ENCODE measurements at places on chromosomes 12 and 14.

GRCh38 chr12:103518899-103519298 lies 23.1 kb upstream of the C12orf42 start:
- no peak for DNase-seq

GRCh38 chr12:2633176-2633824 lies 161.5 kb upstream of the FKBP4 start:
- DNase-seq: no peak

DNA sequence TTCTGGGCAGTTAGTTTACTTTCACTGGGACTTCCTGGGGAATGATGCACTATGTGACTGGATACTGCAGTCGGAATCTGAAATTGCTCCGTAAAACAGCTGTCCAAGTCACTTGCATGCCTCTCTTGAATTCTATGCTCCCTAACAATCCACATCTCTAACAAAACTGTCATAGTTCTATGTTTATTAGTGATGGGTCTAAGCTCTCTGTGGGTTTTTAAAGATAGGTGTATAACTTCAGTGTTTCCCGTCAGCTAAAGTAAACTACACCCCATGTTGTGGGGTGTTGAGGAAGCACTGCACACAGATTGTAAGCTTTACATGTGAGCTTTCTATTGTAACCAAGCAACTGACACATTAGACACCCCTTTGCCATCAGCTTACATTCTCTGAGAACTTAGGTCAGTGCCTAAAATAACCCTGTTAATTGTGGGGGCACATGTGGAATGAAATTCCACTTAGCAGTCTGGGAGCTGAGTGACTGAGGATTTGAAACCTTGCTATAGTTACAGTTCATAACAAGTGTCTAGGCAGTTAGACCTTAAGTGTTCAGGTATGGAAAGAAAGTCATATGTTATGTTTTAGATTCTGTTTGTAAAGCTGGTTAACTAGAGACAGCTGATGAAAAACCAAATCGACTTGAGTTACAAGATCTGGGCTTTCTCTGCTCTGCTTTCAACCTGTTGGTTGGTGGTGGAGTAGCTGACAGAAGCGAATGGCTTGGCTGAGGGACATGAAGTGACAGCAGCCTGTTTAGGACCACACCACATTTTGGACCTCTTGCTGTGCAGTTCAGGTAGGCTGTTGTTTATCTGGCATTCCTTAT lies 165.7 kb downstream of the AKAP6 start:
- DNase-seq: no peak

GRCh38 chr14:87869619-87870583 lies 123.1 kb downstream of the GALC start:
- no peak for DNase-seq

- no peak for DNase-seq
Measured at GRCh38 chr12:59023861-59024424, 103.6 kb upstream of the LRIG3 start.

DNA sequence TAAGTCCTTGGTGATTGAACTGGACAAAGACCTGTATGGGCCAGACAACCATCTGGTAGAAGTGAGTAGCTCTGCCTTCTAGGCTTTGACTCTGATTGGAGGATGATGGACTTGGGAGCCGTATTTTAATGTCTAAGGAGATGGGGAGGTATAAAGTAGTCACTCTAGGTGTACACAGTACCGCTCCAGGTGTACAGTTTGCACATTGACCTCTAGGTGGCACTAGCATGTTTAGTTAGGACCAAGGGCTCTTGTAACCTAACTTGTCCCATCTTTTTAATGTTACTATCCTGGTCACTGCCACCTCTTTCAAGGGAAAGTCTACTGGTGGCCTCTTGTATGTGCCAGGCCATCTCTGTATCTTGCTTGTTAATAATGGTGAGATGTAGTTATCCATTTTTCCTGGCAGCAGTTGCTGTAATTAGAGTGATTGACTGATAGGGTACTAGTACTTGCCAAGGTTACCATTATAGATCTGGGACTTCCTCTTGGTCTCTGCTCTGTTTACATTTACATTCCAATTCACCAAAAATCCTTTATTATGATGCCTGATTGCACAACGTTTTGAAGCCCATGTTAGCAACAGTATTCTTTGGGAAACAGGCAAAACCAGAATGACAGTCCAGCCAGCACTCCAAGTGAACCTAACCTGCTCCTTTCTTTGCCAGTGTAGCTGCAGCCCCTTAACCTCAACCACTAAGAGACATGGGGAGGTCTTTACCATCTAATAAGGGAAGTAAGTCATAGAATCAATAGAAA lies 3.6 kb downstream of the SMARCD1 start:
- peak; percentile 68 for DNase-seq

GRCh38 chr12:50732591-50732990 lies 31.3 kb upstream of the ATF1 start:
- no peak for DNase-seq

- DNase-seq: peak; percentile 81
Measured at GRCh38 chr12:122023339-122024131, 1.9 kb downstream of the BCL7A start.

DNA sequence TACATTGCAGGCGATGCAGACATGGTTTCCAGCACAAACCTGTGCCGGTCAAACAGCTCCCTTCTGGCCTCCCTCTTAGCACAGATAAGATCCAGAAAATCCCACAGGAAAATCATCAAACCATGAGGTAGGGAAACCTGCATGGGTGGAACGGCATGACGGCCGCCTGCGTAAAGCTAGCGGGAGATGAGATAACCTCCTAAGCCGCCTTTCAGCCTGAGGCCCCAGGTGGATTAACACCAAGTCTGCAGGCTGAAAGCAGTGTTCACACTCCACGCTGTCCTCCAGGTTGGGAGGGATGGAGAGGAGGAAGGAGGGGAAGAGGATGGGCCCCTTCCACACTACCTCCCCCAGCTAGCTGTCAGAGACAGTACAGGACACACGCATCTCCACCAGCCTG lies 63.8 kb downstream of the TSPAN11 start:
- DNase-seq: peak; percentile 7

DNA sequence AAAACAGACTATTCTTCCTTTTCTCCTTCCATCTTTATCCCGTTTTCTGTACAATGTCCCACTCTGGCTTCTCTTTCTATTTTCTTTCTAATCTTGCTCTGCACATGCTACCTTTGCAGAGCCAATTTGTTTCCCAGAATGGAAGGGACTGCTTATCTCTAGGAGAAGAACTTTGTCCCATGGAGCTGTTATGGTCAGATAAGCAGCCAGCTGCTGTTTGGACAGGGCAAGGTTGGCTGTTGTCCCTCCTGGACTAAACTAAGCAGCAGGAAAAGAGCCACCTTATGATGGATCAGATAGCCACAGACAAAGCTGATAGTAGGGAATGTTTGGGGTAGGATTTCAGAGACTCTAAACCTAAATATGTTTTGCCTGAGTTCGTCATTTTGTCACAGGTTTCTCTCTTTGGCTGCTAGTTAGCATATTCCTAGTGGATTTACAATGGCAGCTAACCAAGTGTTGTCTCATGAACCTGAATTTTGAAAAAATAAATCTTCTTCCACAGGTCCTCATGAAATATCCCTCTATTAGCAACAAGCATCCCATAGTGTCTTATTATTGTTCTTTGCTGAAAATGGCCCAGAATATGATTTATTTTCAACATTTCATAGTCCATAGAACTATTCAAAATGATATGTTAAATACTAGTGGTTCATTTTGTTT lies 262.8 kb downstream of the SLC16A7 start:
- no peak for DNase-seq

GRCh38 chr14:24943024-24943423 lies 106.9 kb downstream of the STXBP6 start:
- DNase-seq: peak; percentile 52

DNA sequence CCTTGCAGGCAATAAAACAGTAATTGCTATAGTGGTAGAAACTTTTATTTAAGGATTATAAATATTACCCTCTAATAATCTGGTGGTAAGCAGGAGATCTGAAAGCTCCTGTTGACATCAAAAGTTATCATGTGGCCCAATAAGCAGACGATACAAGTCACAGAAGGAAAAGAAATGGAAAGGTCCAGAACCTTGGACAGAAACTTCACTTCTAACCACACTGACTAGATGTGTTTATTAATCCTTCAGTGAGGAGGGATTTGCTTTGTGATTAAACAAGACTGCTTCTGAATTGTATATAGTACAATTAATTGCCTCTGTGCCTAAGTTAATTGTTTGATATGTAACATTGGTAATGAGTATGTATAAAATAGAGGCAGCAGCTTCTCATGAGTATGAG lies 652.7 kb upstream of the MIS18BP1 start:
- no peak for DNase-seq

- no peak for DNase-seq
Measured at GRCh38 chr14:24990050-24990449, 59.9 kb downstream of the STXBP6 start.

DNA sequence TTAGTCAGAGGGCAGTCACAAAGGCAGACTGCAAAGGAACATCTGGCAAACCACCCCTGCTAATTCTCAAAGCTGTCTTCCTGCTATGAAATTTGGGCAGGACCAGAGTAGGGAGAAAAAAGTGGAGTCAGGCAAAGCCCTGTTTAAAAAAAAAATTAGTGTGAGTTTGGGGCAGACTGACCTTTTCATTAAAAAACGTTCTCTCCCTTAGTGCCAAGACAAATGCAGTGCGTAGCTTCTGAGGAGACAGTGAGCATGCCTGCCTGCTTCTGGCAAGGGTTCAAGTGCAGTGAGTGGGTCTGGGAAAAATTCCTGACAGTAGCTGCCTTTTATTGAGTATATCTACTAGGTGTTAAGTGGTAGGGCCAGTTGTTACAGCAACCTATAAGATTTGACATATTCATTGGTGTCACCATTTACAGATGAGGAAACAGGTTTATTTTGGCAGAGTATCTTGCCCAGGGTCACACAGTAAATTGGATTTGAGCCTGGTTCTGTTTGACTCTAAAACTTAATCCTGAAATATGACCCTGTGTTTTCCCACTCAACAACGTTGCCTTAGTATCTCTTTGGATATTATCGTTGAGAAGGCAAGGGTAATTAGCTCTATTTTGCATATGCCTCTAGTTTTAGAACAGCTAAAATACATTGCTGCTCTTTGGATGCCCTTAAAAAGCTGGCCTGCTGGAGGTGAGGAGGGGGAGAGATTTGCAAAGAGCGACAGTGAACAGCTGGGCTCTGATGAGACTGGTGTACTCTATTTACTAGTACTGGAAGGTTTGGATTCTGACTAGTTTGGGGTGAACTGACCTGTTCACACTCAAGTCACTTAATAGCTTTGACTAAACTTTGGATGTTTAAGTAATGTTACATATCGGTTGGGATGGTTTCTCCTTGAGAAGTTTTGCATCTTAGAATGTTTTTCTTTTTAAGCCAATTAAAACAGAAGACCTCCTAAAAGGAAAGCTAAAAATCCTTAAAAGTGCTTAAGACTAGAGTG lies 72.8 kb downstream of the PAPOLA start:
- no peak for DNase-seq

DNA sequence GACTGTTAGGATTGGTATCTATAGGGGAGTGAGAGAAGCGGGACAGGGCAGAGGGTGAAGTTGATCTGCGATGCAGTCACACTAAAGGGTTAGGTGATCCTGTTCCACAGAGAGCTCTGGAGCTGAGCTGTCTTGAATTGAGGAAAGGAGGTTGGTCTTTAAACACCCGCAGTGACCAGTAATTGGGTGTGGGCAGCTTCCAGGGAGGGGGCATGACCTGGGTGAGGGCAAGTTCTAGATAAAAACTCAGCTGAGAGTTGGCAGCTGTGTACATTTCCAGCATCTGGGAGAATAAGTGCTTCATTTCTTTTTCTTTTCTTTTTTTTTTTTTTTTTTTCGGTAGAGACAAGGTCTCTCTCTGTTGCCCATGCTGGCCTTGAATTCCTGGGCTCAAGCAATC lies 35.1 kb downstream of the RDH12 start:
- DNase-seq: no peak

DNA sequence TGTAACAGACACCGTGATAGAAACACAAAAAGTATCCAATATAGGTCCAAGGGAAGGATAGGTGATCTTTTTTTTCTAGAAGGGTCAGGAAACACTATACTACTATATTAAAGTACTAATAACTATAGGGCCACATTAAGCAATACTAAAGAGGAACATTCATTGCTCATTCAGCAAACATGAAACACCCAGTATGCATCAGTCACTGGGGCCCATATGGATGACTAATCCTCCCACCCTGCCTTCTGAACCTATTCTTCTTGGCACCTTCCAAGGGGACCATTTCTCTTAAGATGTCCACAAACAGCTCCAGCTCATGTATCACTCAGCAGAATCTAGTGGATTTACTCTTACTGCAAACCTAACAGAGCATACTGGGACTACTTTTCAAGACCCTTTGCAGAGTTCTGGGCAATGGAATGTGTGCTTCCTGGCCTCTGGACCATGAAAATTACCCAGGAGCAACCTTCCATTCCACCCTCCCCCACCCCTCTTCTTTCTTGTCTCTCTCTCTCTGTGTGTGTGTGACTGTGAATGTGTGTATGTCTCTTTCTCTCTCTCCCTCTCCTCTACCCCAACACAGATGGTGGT lies 187.9 kb downstream of the EPS8 start:
- no peak for DNase-seq

DNA sequence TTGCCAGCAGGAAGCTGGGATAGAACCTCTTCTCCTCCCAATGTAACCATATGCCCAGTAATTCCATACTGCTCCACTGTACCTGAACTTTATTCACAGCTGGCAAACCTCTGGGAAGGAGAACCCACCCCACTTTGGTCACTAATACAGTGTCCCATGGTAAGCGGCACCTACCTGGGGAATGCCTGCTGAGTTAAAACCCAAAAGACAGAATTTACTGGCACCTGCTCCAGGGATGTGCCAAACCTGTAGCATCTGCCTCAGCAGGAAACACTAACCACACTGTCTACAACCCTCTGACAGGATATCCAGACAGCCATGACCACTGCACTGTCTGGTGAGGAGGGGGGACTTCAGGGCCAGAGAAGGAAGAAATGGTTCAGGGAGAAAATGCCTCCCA lies 26.6 kb downstream of the DDX24 start:
- DNase-seq: no peak

DNA sequence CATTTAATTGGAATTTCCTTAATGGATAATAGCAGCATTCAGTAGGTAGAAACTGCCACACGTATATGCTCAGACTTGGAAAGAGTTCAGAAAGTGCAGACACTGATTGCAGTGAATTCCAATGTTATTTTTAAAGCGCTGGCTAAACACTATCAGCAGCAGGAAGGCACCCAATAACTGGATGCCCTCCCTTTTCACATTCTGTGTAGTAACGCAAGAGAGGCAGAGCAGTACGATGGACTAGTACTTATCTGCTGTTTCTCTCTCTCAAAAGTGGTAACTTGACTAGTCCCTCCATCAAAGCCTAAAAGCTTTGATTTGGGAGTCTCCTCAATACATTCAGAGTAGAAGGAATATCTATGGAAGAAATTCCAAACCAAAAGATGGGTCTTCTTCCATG lies 791.0 kb downstream of the TMTC2 start:
- no peak for DNase-seq

- DNase-seq: peak; percentile 77
Measured at GRCh38 chr14:61321385-61322010, at the start of gene PRKCH. Gene PRKCH (plus strand): TSS chr14:61321579. CDS start chr14:61322102, 523 bp downstream.

- DNase-seq: no peak
Measured at GRCh38 chr14:55851961-55852360, 266.2 kb upstream of the PELI2 start.

DNA sequence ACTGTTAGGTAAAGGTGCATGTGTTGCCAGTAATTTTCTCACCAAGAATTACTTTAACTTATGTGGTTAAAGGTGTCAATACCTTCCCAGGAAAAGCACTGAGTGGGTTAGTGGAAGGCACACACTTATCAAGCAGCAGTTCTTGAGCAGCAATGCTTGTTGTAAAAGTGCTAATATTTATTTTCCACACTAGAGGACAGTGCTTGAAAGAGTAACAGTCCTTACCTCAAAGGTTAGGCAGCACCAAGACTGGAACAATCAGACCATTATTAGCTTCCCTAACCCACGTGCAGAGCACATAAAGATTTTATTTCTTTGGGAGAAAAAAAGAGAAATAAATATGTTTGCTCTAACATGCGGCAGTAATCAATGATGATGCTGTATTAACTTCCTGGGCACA lies 48.8 kb upstream of the KRR1 start:
- peak; percentile 37 for DNase-seq
